ENCODE measurements at places on chromosomes 16 and 17.

- DNase-seq: no peak
Measured at GRCh38 chr17:77832180-77832560, 126.3 kb upstream of the TNRC6C start.

DNA sequence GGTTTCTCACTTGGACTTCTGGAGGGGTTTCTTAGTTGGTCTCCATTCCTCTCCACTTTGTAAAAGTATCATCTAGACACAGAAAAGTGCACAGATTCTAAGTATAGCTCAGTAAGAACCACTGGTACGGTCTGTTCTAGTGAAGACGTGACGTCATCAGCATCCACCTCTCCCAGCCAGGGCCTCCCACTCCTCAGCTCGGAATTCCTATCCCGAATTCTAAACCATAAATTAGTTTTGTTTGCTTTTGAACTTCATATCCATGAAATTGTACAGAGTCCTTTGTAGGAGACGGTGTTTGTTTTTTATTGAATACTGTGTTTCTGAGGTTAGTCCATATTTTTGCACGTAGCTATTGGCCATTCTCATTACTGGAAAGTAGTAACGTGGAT lies 25.5 kb downstream of the FOXK2 start:
- DNase-seq: no peak

DNA sequence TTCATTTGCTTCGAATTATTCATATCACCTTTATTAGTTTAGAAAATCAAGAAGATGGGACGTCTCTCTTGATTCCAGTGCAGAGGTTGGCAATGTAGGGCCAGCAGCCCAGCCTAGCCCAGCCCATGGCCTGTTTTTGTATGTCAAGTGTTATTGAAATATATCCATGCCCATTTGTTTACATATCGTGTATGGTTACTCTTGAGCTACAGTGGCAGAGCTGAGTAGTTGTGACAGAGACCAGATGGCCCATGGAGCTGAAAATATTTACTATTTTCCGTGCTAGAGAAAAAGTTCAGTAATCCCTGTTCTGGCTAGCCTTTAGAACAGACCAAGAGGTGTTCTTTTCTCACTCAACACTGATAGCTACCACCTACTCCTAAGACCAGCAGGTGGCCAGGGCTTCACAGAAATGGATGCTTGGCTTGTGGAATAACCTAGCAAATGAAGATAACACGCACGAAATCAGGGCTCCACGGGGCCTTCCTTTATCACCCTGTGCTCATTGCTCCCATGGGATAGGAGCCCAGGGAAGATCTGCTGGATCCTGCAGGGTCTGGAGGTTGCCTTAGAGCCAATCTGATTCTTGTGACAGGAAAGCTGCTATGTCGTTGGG lies 123.2 kb upstream of the ANKFN1 start:
- no peak for DNase-seq

GRCh38 chr17:48544349-48545021 lies 424 bp downstream of the HOXB2 start:
- DNase-seq: no peak

- no peak for DNase-seq
Measured at GRCh38 chr17:9902120-9902519, 3.0 kb downstream of the RCVRN start.

GRCh38 chr16:70737377-70738082 lies 51.7 kb upstream of the MTSS2 start:
- no peak for DNase-seq

DNA sequence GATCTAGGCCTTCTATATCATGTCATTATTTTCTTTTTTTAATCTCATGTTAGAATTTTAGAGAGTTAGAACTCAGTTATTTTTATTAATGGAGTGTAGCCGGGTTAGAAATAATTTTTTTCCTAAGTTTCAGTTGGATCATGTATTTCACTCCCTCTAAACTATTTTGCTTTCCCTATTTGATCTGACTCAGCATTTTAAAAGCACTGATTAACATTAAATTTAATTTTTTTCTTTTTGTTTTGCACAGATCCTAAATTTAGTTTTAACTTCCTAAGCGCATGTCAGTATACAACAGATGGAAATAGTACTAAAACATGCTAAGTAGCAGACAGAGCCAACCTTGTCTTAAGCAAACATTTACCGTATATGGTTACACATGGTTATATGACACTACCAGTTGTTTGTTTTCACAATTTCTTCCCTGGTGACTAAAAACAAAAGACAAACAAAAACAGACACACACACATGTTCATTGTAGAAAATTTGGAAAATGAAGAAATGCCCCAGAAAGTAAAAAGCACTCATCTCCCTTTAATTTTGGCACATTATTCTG lies 33.6 kb upstream of the RAB11FIP4 start:
- no peak for DNase-seq

- no peak for DNase-seq
Measured at GRCh38 chr17:4933646-4934045, 1.6 kb downstream of the GP1BA start.

DNA sequence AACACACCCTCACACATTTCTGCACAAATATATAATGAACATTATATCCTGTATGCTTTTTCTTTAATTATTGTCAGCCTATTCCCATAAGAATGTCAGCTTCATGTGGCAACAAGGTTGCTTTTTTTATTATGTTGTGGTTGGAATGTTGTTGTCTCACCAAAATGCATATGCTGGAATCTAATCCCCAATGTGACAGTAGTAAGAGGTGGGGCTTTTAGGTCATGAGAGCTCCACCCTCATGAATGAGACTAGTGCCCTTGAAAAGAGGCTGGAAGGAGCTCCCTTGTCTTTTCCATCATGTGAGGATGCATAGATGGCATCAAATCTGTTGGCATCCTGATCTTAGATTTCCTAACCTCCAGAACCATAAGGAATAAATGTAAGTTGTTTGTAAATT lies 131.3 kb upstream of the IRX6 start:
- no peak for DNase-seq

DNA sequence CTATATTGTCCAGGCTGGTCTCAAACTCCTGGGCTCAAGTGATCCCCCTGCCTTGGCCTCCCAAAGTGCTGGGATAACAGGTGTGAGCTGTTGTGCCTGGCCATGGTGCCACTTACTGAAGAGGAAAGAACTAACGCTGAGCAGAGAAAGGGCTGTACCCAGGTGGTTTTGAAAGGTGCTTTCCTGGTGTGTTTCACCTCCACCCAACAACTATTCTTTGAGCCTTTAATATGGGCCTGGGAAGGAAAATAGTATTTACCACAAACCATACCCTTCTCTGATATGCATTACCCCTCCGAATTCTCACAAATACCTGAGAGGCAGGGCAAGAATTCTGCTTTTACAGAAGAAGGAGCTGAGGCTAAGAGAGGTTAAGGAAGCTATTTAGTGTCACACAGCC lies 24.8 kb downstream of the KPNA2 start:
- DNase-seq: no peak

- no peak for DNase-seq
Measured at GRCh38 chr16:85222155-85222863, 110.0 kb upstream of the CIBAR2 start.
